T-helper 9 cell (primary cell): ENCODE measurements at places on chromosomes 4 and X.

- no peak for DNase-seq
These were observed 317.2 kb downstream of the TENM3 start for GRCh38 chr4:182560358-182560757.

- no peak for DNase-seq
These were observed 241.1 kb upstream of the PPP1R2C start for GRCh38 chrX:43019021-43019420.

DNA sequence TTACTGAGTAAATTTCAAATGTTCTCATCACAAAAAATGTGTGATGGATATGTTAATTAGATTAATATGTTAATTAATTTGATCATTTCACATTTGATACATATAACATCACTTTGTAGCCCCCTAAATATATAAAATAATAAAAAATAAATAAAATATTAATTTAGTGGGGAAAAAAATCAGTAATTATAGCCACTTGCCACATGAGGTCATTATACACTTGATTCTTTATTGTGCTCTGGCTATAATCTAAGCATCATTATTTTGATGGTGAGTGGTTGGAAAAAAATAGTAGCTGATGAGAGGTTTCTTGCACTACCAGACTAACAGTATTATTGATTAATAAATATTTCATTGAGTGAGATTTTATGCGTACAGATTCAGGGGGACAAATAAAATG lies 57.4 kb downstream of the DCK start:
- DNase-seq = no peak

GRCh38 chrX:120287513-120288112 lies 23.6 kb downstream of the TMEM255A start:
- no peak for DNase-seq

DNA sequence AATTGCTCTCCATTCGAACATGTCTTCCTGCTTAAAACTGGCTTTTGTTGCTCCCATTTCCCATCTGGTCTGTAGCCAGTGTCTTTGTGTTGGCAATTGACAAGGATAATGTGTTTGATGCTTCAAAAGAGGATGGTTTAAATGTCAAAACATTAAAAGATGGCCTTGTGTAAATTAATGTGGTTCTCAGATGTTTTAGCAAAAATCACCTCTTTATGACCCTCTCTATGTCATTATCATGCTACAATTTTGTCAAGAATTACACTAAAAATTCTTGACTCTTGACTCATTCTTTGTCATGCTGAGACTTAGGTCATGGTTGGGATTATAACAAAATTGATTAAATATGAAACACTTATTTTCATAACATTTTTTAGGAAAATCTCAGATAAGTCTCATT lies 47.4 kb downstream of the TMEM131L start:
- DNase-seq = no peak

DNA sequence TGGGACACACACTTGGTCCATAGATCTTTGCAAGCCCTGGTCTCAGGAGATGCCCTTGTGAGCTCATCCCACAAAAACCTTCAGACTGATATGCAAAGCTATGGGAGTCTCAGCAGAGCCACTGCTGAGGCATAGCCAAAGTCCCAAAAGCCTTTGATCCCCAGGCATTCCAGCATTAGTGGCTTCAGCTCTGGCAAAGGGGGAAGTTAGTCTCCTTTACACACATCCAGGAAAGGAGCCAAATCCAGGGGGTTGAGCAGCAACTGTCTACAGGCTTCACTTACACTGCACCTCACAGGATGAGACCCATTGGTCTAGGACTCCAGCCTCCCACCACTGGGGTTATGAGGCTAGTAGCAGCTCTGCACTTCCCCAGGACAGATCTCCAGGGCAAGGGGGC lies 14.0 kb downstream of the PF4 start:
- DNase-seq = no peak

DNA sequence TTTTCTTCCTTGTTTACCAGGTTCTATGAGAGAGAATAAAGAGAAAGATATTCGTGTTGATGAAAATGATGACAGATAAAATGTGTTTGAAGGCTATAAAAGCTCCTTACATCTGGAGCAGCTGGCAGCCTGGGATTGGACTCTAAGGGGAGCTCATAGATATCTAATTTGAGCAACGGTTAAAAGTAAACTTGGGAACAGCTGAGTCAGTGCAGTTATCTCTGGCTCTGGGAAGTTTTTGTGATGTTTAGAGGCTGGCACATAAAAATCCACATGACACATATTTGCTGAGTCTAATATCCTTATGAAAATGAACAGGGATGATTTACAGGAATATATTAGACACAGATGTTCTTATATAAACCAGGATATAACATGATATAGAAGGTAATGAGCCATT lies 331.8 kb upstream of the TENM3 start:
- DNase-seq = no peak

DNA sequence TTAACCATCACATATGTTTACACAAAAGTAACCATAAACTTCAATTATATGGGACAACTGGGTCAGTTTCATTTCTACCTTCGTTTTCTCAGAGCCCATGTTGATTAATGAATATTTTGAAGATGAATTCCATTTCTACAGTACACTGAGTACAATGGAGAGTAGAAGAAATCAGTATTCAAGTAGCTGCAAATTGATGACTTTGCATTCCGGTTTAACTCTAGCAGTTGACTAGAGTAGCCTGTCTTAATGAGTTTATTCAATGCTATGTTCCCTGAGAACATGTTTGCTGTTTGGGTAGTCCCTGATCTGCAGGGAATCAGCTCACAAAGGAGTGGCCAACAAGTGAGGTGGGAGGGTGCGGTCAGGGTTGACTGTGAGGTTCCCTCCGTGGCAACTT lies 168.3 kb downstream of the TRIML1 start:
- DNase-seq = no peak
